ENCODE measurements at places on chromosomes 4 and X.

DNA sequence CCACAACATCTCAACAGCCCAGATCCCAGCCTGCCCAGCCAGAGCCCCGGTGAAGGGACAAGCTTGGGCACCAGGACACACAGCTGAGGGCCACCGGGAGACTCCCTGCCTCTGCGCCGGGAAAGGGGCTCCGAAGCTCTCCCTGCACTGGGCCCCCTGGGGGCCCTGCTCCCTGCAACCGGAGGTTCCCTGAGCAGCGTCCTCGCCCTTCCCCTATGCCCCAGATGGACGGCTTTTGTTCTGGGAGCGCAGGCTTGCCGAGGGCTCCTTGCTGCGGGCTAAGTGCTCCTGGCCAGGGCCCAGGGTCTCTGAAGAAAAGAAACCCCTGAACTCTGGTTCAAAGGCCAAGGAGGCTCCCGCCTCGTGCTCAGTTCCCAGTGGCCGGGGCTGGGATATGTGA is 899 bp upstream of the ZFP92 start:
- no peak for DNase-seq

DNA sequence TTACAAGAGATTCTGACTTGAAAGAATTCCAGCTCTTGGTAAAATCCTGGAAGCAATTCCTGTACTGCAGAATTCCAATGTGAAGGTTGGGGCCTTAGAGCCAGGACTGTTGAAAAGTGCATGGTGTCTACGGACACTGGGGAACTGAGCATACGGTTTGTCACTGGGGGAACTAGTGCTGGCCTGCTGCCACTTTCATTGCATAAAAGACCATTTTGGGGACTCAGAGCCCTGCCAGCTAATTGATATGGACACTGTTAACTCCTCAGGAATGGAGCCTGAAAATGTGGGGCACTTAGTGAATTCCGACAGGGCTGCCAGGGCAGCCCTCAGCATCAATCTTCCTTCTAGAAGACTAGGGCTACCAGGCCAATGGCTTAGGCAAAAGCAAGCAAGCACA is 55.9 kb downstream of the AMOT start:
- no peak for DNase-seq

GRCh38 chrX:103431316-103431715 is 55.0 kb downstream of the BEX3 start:
- DNase-seq, result no peak

DNA sequence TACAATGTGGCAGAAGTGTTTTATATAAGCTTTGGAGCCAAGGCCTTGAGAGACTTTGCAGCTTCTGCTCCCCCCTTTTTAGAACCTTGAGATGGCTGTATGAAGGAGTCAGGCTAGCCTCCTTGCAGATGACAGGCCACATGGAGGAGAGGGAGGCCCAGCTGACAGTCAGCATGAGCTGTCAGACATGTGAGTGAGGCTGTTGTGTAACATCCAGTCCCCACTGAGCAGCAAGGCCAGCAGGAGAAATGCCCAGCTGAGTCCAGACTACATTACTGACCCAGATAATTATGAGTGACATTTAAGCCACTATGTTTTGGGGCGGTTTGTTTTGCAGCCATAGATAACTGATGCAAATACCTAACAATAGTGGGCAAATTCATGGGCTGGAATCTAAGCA is 515.3 kb upstream of the ARX start:
- no peak for DNase-seq

DNA sequence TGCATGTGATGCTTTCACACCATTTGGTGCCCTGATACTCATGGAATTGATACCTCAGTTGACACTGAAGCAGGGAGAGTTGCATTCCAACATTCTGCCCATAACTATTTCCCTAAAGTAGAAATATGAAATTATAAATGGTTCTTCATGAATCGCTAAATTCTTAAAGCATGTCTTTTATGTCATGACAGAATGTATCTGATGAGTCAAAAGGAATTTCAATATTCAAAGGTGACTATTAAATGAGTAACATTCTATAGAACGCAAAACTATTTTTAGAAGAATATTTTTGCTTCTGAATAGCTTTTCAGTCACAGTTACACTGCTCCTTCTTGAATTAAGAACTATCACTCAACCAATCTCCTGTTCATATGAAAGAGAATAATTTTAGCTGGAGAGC is 152.8 kb downstream of the ADGRA3 start:
- no peak for DNase-seq

DNA sequence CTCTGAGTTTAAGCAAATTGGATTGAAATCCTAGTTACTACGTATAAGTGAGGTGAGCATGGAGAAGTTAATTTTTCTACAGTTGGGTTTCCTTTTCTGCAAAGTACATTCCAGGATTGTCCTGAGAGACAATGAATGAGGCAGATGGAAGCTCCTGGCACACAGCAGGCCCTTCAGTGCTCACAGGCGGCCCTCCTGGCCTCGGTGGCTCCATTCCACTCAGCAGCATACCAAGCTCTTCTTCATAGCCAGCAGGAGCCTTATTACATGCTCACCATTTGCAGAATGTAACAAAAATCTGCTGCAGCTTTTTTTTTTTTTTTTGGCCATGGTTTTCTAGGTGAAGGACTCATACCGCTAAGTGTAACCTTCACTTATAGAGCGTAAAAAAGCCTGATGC is 113.2 kb upstream of the FAM9B start:
- no peak for DNase-seq

DNA sequence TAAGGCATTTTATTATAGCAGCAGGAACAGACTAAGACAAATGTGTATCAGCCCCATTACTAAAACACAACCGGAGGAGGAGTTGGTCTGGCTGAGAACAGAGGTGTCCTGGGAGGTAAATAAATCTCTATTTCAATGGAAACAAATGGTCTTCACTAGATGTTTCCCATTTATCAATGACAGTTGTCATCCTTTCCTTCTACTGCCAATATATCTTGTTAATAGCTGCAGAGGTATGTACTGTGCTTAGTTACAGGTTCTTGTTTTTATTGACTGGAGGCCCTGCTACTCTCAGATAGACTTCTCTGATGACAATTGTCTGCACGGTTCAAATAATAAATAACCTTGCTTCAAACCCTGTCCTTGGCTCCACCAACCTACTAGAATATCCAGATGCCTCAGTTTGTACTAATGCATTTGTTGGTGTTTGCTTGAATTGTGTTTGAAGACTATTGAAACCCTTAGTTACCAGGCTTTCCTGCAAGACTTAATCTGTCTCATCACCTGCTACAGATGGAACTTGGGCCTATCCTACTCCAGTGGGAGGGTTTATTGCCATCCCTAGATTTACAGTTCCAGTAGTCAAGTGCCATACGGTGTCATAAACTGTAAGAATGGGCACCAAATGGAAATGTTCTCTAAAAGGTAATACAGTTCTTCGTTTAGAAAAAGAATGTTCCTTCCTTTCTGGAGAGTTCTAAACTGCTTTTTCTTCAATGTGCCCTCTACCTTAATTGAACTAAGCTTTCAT is 29.8 kb upstream of the HPGDS start:
- DNase-seq, result no peak

- peak; percentile 38 for DNase-seq
Observed at GRCh38 chr4:81454499-81454898, 17.2 kb downstream of the RASGEF1B start.

GRCh38 chr4:134552063-134552462 is 350.5 kb upstream of the PABPC4L start:
- DNase-seq, result no peak

DNA sequence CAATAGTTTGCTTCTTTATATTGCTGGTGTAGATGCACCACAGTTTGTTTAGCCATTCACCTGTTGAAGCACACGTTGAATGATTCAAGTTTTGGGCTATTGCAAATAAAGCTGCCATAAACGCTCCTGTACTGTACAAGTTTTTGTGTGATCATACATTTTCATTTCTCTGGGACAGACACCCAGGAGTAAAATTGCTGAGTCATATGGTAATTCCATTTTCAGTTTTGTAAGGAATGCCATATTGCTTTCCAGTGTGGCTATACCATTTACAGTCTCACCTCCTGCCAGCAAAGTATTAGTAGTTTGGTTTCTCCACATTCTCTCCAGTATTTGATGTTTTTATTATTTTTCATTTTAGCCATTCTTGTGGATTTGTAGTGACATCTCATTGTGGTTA is 32.0 kb upstream of the CAPN6 start:
- no peak for DNase-seq

DNA sequence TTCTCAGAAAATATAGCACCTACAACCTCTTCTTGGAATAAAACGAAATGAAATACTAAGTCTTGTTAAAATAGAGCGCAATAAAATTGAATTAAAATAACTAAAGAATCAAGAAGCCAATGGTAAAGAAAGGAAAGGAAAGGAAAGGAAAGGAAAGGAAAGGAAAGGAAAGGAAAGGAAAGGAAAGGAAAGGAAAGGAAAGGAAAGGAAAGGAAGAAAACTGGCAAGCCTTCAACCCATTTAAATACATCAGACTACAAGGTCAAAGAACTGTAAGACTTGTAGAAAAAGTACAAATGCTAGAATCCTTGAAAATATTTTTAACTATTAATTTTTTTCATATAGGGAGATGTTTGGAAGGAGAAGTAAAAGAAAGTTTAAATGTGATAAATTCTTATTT is 372.1 kb downstream of the IQCM start:
- no peak for DNase-seq

DNA sequence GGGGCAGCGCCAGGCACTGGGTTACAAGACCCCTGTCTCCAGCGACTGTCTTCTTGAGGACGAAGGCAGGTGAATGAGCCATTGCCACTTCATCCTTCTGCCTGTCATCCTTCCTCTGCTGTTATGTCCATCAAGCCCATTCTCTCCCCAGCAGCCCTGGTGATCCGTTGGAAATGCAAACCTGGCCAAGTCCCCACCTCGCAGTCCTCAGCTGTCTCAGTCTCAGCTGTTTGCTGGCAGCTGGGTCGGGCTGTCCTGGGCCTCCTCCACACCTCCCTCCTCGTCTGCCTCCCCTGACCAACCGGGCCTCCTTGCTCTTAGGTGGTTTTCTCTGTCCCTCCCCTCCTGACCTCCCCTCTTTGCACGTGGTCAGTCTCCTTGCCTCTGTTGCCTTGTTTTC is 38.0 kb downstream of the PTTG2 start:
- DNase-seq, result no peak

- no peak for DNase-seq
Observed at GRCh38 chrX:41031256-41031967, 53.8 kb upstream of the USP9X start.

- DNase-seq, result no peak
Observed at GRCh38 chr4:40241941-40242340, 45.1 kb downstream of the RHOH start.

- peak; percentile 39 for DNase-seq
Observed at GRCh38 chrX:46184749-46185148, 360.5 kb downstream of the ZNF674 start.

GRCh38 chr4:74793757-74794381 is 454 bp downstream of the BTC start:
- peak; percentile 2 for DNase-seq

- DNase-seq, result no peak
Observed at GRCh38 chr4:16122784-16123183, 39.0 kb upstream of the PROM1 start.

- DNase-seq, result peak; percentile 87
Observed at GRCh38 chr4:40055863-40056715, 561 bp upstream of the N4BP2 start.

DNA sequence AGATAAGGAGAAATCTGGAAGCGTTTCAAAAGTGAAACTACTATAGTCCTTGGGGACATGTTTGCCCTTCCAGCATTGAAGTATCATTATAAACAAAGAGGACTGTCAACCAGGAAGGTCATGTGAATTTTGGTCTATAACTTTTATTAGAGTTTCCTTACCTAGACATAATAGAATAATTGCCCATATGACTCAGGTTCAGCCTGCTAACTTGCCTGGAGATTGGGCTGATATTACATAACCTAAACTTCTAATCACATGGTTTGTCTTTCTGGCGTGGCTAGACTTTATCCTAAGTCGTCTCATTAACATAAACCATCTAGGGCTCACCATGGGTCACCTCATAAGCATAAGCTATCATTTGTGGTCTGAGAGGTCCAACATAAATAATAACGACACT is 775.9 kb downstream of the CENPC start:
- DNase-seq, result no peak

DNA sequence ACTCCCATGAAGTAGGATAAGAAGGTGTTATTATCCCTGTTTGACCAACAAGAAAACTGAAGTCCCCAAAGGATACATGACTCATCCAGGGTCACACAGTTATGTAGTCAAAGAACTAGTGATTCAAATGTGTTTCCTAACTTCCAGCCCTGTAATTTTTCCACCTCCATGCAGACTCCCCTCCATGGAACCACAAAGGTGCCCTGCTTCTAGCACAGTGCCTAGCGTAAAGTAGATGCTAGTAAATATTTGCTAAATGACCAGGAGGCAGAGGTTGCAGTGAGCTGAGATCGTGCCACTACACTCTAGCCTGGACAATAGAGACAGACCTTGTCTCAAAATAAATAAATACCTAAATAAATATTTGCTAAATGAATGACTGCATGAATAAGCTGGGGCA is 55.8 kb downstream of the FRMPD3 start:
- DNase-seq, result no peak

- DNase-seq, result no peak
Observed at GRCh38 chr4:138291431-138291830, 49.3 kb upstream of the SLC7A11 start.

DNA sequence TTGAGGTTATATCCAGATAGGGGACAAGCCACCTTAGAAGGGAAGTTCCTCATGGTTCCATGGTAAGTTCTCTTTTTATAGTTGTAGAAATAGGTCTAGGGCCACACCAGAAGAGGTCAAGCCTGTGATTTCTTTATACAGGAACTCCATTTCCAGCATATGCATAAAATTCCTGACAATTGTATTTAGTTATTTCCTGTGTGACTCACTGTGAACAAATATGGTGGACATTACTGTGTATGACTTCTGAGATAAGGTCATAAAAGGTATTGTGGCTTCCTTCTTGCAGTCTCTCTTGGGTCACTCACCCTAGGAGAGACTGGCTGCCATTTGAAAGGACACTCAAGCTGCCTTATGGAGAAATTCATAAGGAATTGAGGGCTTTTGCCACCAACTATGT is 2.2 kb upstream of the C4orf36 start:
- no peak for DNase-seq

DNA sequence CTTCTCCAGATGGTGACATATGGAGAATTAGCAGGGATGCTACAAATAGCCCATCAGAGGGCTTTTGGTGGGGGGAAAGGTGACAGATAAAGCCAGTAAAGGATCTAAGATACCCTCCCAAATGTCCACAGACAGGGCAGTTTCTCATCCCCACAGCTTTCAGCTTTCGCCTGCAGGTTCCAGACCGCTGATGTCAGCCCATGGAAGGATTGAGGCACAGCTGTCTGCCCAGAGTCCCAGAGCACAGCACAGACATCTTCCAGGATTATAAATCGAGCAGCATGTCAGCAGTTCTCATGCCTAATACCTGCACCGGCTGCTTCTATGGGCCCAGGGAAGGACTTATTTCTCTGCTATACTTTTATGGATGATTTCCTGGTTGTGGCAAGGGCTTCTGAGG is 96.7 kb upstream of the MXRA5 start:
- DNase-seq, result no peak

Data from A673 (cell line).